ENCODE measurements at places on chromosomes 1 and 21.

GRCh38 chr1:40717955-40718354 is 26.5 kb downstream of the NFYC start:
- no peak for DNase-seq

DNA sequence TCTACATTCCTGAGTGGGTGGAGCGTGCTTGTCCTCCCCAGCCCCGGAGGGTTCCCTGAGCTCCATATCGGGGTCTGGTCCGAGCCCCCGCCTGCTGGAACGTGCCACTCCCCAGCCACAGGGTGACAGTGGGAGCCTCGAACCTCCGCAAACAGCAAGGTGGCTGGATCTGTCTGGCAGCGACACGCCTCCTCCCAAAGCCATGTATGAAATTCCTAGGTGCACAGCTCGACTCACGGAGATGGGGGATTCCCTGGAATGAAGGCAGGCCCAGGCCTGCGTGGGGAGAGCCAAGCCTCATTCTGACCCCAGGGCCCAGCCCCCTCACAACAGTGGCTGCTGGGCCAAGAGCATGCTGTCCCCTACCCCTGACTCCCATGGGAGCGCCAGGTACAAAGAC is 32.9 kb downstream of the TP73 start:
- no peak for DNase-seq

DNA sequence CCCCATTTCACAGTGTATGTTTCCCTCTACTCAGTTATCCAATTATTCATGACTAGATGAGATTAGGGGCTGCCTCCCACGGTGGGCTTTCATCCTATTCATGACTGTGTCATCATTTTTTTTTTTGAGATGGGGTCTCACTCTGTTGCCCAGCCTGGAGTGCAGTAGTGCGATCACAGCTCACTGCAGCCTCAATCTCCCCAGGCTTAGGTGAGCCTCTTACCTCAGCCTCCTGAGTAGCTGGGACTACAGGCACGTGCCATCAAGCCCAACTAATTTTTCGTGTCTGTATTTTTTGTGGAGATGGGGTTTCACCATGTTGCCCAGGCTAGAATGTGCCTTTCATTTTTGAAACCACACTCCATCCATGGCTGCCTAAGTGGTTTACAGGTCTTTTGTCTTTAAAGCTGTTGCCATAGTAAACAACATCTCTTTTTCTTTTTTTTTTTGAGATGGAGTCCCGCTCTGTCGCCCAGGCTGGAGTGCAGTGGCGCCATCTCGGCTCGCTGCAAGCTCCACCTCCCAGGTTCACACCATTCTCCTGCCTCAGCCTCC is 60.0 kb downstream of the PIK3CD start:
- no peak for DNase-seq

GRCh38 chr1:58412071-58412580 is 134.4 kb downstream of the OMA1 start:
- no peak for DNase-seq

DNA sequence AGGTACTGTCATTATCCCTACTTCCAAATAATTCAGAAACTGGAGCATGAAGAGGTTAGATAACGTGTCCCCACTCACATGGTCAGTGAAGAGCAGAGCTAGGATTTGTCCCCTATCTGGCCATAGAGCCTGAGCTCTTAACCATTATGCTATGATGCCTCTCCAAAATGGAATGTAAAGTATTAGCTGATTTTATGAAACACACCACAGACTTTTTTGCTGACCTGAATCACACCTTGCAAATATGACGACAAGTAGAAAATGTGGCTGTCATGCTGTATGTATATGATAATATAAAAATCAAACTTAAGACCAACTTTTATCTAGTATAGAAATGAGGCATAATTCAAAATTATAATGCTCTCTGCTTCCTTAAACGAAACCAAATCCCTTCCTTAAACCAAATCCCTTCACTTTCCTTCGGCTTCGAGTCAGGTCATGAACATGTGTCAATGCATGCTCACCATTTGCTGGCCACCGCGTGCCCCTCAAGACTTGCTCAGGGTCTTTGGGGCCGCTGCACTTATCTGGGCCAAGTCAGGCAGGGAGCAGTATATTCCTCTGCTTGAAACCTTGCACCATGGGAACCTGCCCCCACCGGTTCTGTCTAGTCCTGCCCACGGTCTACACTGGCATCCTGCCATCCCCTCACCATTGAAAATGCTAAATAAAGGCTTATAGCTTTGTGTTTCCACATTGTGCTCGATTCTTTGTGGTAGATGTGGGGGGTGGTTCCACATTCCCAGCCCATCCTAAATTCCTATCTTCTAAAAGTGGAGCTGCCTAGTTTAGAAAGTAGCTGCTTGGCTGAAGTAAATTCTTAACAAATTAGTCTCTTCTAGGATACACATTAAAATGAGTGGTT is 1.6 kb upstream of the TMCC2 start:
- no peak for DNase-seq

All from NB4 (cell line).